ENCODE measurements at places on chromosomes 16 and 17.

GRCh38 chr16:89912627-89913026 lies 6.0 kb upstream of the MC1R start:
- no peak for DNase-seq

- no peak for DNase-seq
Observed at GRCh38 chr16:77111056-77111565, 79.9 kb upstream of the MON1B start.

DNA sequence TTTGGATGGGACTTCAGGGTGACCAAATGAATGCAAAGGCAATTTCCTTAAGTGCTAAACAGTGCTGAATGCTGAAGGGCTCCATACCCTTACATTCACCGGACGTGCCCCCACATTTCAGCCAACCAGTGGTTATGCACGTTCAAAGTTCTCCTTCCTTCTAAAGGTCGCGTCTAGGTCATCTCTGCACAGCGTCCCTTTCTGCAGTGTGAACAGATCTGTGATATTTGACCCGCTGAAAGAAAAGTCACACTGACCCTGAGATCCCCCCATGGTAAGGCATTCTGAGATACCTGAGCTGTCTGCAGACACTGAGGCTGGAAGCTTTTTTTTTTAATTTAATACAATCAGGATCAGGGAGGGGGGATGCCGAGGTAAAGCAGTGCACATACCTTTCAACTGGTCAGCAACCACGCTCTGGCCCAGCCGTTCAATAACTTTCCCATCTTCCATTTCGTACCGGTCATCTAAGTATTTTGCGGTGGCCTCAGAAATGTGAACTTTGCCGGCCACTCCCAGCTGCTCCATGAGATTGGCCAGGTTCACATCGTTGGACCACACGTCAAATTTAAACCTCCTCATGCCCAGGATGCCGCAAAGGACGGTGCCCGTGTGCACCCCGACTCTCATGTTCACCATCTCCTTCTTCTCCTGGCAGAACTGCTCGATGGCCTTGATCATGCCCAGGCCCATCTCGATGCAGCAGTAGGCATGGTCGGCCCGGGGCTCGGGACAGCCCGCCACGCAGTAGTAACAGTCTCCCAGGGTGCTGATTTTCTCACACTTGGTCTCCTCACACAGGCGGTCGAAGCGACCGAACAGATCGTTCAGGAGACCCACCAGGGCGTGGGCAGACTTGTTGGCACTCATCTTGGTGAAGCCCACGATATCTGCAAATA lies 2.6 kb downstream of the ADCY9 start:
- no peak for DNase-seq

DNA sequence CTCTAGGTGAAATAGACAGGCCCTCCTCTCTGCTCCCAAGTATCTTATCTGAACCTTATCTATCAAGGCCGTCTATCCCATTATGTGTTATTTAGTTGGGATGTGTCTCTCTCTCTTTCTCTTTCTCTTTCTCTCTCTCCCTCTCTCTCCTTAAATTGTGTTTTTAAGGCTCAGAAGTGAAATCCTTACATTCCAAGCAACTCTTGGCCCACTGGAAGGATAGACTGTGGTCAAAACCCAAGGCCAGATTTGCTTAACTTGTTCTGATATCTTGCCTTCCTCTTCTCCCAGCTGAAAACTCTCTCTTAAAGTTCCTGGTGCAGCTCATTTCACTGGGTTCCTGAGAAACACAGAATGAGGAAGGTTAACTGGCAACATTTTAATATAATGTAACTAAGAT lies 14.7 kb downstream of the CDRT4 start:
- DNase-seq: no peak

- DNase-seq: no peak
Observed at GRCh38 chr17:47318197-47318918, 5.4 kb upstream of the EFCAB13 start.

DNA sequence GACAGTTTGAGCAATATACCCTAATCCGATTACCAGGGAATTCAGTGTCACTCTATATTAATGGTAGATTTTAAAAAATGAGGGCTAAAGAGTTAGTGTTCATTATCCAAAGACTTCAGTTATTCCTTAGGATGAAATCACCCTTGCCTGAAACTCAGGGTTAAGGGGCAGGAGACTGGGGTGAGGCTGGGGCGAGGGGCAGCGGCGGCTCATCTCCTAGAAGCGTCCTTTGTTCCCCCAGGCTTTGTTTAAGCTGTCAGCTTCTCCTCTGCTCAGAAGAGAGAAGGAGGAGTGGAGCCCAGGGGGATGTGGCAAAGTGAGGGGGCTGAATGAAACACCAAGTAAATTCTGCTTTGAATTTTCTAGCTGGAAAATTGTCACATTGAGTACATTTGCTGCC lies 117.7 kb upstream of the ELAC2 start:
- DNase-seq: no peak

DNA sequence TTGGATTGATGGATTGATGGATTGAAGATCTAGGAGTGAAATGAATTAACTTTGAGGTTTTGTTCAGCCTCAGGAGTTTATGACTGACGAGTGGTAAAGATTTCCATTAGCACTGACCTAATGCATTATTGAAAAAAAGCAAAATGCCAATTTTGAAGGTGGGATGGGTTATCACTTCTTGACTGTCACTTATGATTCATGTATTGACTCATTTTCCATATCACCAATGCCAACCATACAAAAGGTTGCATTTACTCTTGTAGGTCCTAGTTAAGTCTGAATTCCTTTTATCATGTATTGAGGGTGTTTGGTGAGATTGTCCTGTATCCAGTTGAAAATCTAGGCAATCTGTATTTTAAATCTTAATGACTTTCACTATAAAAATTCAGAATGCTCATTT lies 57.6 kb downstream of the KNOP1 start:
- no peak for DNase-seq

DNA sequence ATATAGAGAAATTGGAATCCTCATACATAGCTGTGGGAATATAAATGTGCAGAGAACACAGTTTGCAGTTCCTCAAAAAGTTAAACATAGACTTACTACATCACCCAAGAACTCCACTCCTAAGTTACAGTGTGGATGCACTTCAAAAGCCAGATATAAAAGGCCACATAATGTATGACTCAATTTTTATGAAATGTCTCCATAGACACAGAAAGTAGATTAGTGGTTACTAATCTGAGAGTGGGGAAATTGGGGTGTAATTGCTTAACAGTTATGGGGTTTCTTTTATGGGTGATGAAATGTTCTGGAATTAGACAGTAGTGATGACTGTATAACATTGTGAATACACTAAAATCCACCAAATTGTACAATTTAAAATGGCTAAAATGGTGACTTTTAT lies 60.9 kb downstream of the CACNG1 start:
- no peak for DNase-seq

- DNase-seq: no peak
Observed at GRCh38 chr17:60065867-60066266, 12.9 kb downstream of the HEATR6 start.

GRCh38 chr16:58128711-58129096 lies 477 bp downstream of the CFAP20 start:
- peak; percentile 44 for DNase-seq

GRCh38 chr17:39405436-39405835 lies 4.0 kb upstream of the FBXL20 start:
- DNase-seq: no peak
